GOT3 (cell line): ENCODE measurements at places on chromosomes 4 and X.

DNA sequence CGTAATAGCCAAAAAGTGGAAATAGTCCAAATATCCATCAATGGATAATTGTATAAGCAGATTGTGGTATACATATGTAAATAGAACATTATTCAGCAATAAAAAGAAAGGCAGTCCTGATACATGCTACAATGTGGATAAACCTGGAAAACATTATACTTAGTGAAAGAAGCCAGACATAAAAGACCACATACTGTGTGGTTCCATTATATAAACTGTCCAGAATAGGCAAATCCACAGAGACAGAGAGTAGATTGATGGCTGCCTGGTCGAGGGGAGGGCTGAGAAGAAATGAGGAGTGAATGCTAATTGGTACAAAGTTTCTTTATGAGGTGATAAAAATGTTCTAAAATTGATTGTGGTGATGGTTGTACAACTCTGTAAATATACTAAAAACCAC is 397.4 kb upstream of the RPS6KA3 start:
- no peak for DNase-seq

GRCh38 chr4:94960708-94961107 is 203.0 kb downstream of the BMPR1B start:
- no peak for DNase-seq

GRCh38 chrX:49110417-49110816 is 13.1 kb downstream of the GPKOW start:
- DNase-seq = no peak

GRCh38 chr4:174218127-174218790 is 65.2 kb downstream of the FBXO8 start:
- DNase-seq = no peak

DNA sequence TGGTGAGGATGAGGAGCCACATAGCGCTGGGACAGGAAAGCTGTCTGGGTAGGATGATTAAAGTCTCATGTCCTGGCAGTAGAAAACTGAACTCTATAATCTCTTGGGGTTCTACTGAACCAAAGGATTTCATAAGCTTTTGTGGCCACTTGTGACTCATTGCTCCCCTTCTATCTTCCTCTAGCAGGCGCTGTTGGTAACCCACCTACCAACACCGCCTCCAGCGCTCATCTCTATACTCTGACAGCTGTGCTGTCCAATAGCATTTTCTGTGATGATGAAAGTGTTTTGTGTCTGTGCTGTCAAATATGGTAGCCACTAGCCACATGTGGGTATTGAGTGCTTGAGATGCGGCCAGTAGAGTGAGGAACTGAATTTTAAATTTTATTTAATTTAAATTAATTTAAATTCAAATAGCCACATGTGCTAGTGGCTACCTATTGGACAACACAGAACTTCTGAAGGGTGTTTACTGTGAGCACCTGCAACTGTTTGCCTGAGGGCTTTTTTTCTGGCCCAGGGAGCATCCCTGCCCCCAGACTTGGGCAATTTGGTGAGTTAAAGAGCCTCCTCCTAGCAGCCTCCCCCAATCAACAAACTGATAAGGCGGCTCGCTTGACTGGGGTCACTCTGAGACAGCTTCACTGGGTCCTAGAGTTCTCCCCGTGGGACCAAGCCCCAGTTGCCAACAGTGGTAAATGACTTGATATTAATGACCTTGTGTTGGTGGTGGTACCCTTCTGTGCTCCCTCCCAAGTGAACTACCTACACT is 169.2 kb upstream of the ATP6AP2 start:
- DNase-seq = no peak

DNA sequence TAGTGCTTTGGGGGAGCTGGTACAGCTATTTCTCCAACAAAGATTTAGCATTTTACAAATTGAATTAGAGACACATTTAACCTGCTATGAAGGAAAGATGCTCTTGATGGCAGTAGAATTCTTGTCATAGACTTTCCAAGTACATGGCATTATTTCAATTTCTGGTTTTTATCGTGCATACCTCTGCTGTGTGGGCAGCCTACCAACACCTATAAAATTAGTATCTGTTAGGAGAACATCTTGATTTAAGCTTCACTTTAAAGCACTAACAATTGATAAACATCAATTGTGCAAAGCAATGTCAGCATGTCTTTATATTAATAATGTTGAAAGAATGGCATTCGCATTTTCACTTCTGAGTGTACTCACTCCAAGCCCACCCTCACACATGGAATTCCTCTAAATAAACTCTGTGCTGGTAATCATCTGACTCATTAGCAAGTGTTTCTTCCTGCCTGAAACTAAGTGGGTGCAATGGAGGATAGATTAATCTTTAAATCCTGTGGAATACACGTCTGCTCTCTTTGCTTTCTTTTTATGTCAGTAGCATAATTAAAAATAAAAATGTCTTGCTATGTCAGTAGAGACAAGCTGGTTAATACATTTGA is 279.8 kb upstream of the MAGEB18 start:
- DNase-seq = no peak

- no peak for DNase-seq
These were observed 114.1 kb downstream of the TLL1 start for GRCh38 chr4:165986956-165987698.

GRCh38 chr4:173515458-173515857 is 14.6 kb downstream of the HAND2 start:
- DNase-seq = no peak

- DNase-seq = no peak
These were observed 56.2 kb downstream of the CLDN22 start for GRCh38 chr4:183263787-183264386.

DNA sequence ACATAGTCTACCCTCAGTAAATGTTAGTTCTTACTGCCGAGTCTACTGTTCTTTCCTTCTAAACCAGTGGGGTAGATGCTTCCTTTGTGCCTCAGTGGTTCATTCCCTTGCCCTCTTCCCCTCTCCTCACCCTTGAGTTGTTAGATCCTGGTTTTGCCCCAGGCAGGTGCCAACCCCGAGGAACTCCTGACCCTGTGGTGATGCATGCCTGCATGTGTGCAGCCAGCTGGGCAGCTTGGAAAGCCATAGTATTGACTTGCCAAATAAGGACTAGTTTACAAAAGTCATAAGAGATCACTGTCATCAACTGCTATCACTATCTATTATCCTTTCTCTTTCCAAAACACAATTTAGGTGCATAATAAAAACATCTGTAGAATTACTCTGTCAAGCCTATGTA is 50.9 kb downstream of the REPS2 start:
- DNase-seq = no peak

GRCh38 chr4:42150653-42151567 is 1.5 kb downstream of the BEND4 start:
- no peak for DNase-seq

- DNase-seq = no peak
These were observed at the start of gene SEL1L3 for GRCh38 chr4:25862411-25863346. TSS of gene SEL1L3 (minus strand) at chr4:25862988. CDS start at chr4:25862836, 152 bp downstream.

GRCh38 chrX:135086197-135086854 is 34.0 kb downstream of the ETDB start:
- peak; percentile 0 for DNase-seq

- no peak for DNase-seq
These were observed 410.4 kb downstream of the INPP4B start for GRCh38 chr4:142435599-142436235.

DNA sequence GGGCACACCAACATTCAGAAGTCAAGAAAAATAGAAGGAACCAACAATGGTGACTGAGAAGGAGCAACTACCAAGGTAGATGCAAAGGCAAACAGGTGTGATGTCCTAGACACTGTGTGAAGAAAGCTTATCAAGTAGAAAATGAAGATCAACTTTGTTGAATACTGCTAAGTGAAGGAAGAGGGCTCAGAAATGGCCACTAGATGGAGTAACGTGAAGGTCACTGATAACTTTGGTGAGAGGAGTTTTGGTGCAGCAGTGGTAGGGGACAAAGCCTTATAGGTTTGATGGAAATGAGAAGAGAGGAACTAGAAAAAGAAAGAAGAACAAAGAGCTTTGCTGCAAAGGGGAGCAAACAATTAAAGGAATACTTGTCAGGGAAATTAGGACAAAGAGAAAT is 23.5 kb downstream of the OTC start:
- DNase-seq = no peak

DNA sequence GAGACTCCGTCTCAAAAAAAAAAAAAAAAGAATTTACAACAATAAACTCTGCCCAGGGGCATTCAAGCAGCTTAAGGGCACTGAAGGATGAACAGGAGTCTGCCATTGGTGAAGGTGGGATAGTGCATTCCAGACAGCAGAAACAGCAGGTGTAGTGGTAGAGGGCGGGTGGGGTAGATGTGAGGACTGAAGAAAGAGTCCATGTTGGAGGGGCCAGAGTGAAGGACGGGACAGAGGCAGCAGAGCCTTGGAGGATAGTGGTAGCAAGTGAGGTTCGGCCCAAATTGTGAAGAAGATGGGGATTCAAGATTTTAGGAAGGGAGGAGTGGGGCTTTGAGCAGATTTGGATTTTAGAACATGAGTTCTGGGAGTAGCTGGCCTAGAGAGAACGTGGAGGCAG is 75.7 kb downstream of the MED28 start:
- DNase-seq = no peak

DNA sequence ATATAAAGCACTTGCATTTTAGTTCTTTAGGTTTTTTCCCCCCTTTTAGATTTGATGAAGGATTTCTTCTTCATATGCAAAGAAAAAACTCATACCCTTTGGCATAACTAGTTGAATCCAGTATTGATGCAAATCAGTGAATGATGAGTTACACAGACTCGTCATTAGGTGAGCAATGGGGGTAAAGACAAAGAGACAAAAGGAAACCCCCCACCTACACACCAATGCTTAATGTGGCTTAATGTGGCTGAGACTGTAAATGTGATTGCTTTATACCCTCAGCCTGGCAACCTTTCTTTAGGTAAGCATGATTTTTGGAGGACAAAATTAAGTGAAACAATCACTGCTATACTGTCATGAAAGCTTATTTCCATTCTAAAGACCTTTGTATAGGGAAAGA is 39.5 kb downstream of the CD40LG start:
- DNase-seq = no peak

DNA sequence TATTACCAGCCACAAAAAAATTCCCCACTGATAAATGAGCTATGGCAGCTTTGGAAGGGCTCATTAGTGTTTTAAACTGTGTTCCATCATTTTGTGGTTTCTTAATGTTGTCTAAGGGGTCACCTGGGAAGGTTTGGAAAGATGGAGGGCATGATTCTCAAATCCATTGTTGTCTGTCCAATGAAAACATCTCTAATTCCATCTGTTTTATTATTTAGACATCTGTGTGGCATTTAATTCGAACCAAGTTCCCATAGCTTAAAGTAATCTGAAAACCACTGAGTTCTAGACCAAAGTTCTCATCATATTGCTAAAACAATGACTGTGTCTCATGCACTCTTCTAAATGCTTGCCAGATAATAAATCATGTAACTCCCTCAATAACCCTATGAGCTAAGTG is 103.8 kb upstream of the PPP3CA start:
- no peak for DNase-seq

GRCh38 chrX:153722704-153723350 is 1.4 kb downstream of the BCAP31 start:
- DNase-seq = no peak

- DNase-seq = no peak
These were observed 886 bp upstream of the NDST3 start for GRCh38 chr4:118033148-118034052.

DNA sequence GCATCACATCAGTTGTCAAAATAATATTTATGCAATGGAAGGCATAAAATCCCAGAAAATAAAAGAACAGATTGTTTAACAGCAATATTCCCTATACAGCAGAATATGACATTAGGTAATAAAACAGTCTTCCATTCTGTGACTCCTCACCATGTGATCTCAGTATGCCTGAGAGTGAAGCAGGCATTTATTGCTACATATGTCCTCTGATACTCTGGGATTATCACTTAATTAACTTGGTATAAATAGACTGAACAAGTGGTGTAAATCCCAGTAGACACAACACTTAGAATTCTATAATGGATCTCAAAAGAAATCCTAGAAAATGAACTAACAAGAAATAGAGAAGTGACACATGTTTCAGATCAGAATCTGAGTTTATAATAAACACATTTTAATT is 841.3 kb downstream of the PDHA2 start:
- no peak for DNase-seq

- no peak for DNase-seq
These were observed 685.0 kb downstream of the RAPGEF2 start for GRCh38 chr4:159787901-159788300.

DNA sequence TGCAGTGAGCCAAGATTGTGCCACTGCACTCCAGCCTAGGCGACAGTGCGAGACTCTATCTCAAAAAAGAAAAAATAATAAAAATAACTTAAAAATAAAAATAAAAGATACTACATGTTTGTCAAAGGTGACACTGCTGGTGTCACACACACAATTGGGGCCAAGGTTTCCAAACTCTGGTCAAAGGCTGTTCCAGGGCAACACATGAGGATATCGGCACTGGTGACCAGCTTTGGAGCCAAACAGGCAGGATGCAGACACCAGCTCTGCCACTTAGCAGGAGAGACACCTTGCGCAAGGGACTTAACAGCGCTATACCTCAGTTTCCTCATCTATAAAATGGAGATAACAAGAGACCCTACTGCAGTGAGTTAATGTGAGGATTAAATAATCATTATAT is 52.3 kb downstream of the CD99L2 start:
- DNase-seq = no peak

GRCh38 chr4:187075514-187075913 is 351.9 kb upstream of the FAT1 start:
- DNase-seq = no peak

GRCh38 chr4:107432451-107432850 is 287.6 kb downstream of the PAPSS1 start:
- DNase-seq = no peak

DNA sequence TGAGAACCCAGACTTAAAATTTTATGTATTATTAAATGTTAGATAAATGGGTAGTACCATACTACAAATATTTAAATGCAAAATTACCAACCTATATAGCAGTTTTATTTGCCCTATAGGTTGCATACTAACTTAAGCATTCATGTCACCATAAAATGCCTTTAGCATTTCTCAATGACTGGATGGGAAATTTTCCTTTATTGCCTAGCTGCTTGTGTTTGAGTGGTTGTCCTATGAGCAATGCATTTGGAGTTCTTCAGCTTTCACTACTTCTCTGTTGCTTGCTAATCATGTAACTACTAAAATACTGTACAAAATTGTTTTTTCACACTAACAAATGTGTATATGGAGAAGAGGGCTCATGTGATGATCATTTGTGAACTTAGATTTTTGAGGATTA is 44.2 kb upstream of the CEP135 start:
- no peak for DNase-seq

- DNase-seq = no peak
These were observed 38.6 kb downstream of the BOD1L1 start for GRCh38 chr4:13588954-13589353.

GRCh38 chrX:39196192-39197102 is 395.2 kb downstream of the MID1IP1 start:
- DNase-seq = peak; percentile 64

DNA sequence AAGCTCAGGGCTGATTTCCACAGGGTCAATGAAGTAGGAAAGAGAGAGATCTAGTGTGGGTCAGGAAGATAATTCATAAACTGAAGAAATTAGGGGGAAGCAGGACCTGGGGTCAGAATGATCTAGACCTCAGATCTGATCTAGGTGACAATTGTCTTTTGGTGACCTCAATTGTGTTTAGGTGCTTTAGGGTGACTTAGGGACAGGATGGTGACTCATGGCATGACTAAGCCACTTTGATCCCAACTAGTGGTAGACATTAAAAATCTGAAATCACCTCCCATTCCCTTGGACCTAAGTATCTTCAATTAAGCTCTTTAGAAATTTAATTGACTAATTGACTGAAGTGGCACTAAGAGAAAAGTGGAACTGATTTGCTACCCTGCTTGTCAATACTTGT is 36.7 kb upstream of the GRXCR1 start:
- DNase-seq = no peak

- no peak for DNase-seq
These were observed 608.4 kb upstream of the HTR2C start for GRCh38 chrX:113975441-113975840.

- no peak for DNase-seq
These were observed 10.1 kb downstream of the DLG3 start for GRCh38 chrX:70454441-70455365.
